Breast epithelium (tissue), 4 donors: ENCODE measurements at places on chromosomes 16 and 17. TPM values are rescaled to one million over a fixed set of nuclear protein-coding genes. Genes with fewer than 3 reads are reported as not detected.

The CSH2 gene
- total RNA-seq, result not detected

The CLEC18B gene
- not detected for total RNA-seq

The SLC12A3 gene
- total RNA-seq, result not detected

The HES7 gene
- not detected for total RNA-seq

The KCNJ18 gene
- not detected for total RNA-seq

The NACA2 gene
- total RNA-seq, result not detected

The OR2C1 gene
- 0.29 TPM for total RNA-seq

The RGS11 gene
- 5.9 TPM for total RNA-seq

The ACSM3 gene
- 0.80 TPM for total RNA-seq

The ZPBP2 gene
- not detected for total RNA-seq

The CCDC200 gene
- total RNA-seq, result not detected

The TPPP3 gene
- 6.9 TPM for total RNA-seq

The CACNA1G gene
- total RNA-seq, result 2.6 TPM

The DPEP2 gene
- 2.5 TPM for total RNA-seq

The CEP295NL gene
- 2.6 TPM for total RNA-seq
